NCI-H524 treated with DMSO at 0.1 percent for 48 hours (cell line): ENCODE measurements at places on chromosomes 3 and 15.

DNA sequence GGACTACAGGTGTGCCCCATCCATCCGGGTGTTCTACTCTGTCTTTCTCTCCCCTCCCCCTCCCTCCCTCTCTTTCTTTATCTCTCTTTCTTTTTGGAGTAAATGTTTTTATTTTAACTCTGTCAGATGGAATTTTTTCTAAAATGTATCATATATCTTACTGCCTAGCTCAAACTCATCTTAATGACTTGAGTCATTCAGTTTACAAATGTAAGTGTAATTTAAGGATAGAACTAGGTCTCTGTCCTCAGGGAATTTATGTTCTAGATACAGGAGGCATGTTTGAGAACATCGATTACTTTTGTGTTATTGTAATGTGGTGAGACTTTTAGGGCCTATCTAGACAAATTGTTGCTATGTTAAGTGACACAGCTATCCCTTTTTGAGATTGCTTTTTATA lies 3.5 kb downstream of the TBC1D23 start:
- no peak for DNase-seq

- no peak for DNase-seq
These were observed 230.3 kb upstream of the TBL1XR1 start for GRCh38 chr3:177427540-177427939.

DNA sequence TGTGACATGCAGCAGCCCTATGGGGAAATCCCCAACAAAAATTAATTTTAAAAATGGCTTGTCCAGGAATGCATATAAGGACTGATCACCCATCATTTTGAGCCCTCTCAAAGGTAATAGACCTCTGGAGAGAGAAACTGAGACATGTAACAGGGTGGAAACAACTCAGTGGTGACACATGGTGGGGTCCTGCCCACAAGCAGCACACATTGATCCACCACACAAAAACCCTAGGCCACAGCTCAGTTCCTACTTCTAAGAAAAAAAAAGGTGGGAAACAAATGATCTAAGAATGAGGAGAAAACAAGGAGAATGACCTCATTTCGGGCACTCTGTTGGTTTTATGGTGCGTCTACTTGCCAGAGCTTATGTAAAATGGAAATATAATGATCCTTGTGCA lies 1.9 kb upstream of the SLC41A3 start:
- no peak for DNase-seq

DNA sequence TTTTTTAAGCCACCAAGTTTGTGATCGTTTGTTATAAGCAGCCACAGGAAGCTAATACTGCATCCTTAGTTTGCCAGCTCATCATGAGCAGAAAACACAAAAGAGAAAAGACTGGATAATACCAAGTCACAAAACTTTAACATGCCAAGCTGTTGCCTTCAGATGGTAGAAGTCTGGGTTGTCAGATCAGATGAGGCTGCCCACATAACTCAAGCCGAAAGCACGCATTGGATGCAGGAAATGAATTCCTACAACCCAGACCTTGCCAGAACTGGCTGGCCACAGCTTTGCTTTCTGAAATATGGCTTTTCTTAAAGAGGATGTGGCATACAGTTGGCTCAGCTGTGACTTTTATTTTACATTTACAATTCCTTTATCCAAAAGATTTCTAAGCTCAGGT lies 118.3 kb upstream of the NEO1 start:
- no peak for DNase-seq

GRCh38 chr3:159971311-159971710 lies 17.3 kb upstream of the IL12A start:
- DNase-seq: peak; percentile 76

DNA sequence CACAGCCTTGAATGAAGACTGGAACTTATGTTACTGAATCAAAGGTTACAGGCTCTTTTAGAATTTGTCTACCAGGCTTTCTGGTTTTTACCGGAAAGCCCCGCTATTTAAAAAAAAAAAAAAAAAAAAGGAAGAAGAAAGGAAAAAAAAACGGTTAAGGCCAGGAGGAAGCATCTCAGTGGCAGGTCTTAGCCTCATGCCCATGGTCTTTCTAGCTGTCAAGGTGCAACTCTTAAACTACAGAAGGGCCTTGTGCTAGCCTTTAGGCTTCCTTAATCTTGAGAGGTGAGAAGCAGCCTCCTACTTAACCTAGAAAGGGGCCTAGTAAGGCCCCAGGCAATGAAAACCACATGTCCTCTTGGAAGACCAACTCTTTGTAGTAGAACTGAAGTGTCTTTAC lies 77.5 kb downstream of the TBC1D5 start:
- DNase-seq: no peak
